Pulmonary artery endothelial cell (primary cell): ENCODE measurements at places on chromosomes 1 and 21. TPM values are rescaled to one million over a fixed set of nuclear protein-coding genes. Genes with fewer than 3 reads are reported as not detected.

The DNAH14 gene
- 1.9 and 3.6 TPM in 2 replicates for total RNA-seq

The GPR137B gene
- 3.2 and 5.5 TPM in 2 replicates for total RNA-seq

The PLPPR4 gene
- not detected in 2 replicates for total RNA-seq

The FCN3 gene
- 0.07 TPM in 1 of 2 replicates, not detected in the other for total RNA-seq

The TMOD4 gene
- total RNA-seq: not detected in 2 replicates

The CACNA1E gene
- not detected in 2 replicates for total RNA-seq

The GSTM5 gene
- 0.13 and 0.18 TPM in 2 replicates for total RNA-seq

The UQCRHL gene
- total RNA-seq: 2.4 and 4.7 TPM in 2 replicates

The SOAT1 gene
- 15.2 and 33.3 TPM in 2 replicates for total RNA-seq

The ELAVL4 gene
- total RNA-seq: not detected in 2 replicates

The PWP2 gene
- total RNA-seq: 6.0 and 6.3 TPM in 2 replicates

The WDR3 gene
- 37.4 and 51.2 TPM in 2 replicates for total RNA-seq

The BRINP3 gene
- total RNA-seq: not detected in 2 replicates

The TRNP1 gene
- 10.9 and 12.3 TPM in 2 replicates for total RNA-seq

The LCE1B gene
- total RNA-seq: not detected in 2 replicates

The PLEKHA6 gene
- 5.7 and 6.8 TPM in 2 replicates for total RNA-seq

The GLUL gene
- total RNA-seq: 303 and 411 TPM in 2 replicates

The TCHH gene
- total RNA-seq: under 0.01 TPM in 1 of 2 replicates, not detected in the other

The SERINC2 gene
- 1.3 and 2.4 TPM in 2 replicates for total RNA-seq

The FAM163A gene
- 0.07 TPM in 1 of 2 replicates, not detected in the other for total RNA-seq

The WDR77 gene
- total RNA-seq: 48.5 and 71.7 TPM in 2 replicates

The EPHA2 gene
- total RNA-seq: 103 and 130 TPM in 2 replicates

The CD1E gene
- total RNA-seq: not detected in 2 replicates

The TLR5 gene
- 0.18 and 0.20 TPM in 2 replicates for total RNA-seq

The CDKN2C gene
- total RNA-seq: 15.7 and 21.8 TPM in 2 replicates

The SYT14 gene
- total RNA-seq: 0.14 and 0.20 TPM in 2 replicates

The ITGB3BP gene
- 23.3 and 27.2 TPM in 2 replicates for total RNA-seq

The IFNLR1 gene
- not detected in 2 replicates for total RNA-seq

The CHAF1B gene
- total RNA-seq: 5.1 and 8.2 TPM in 2 replicates

The CDC42 gene
- total RNA-seq: 947 and 965 TPM in 2 replicates

The MYOC gene
- not detected in 2 replicates for total RNA-seq

The TRAF3IP3 gene
- total RNA-seq: not detected in 2 replicates

The CCDC17 gene
- total RNA-seq: 0.53 and 0.95 TPM in 2 replicates

The OVAAL gene
- not detected in 2 replicates for total RNA-seq

The CLCA1 gene
- not detected in 2 replicates for total RNA-seq

The SLC1A7 gene
- total RNA-seq: not detected in 2 replicates

The LMOD1 gene
- under 0.01 and 0.07 TPM in 2 replicates for total RNA-seq

The BARHL2 gene
- not detected in 2 replicates for total RNA-seq

The HPDL gene
- total RNA-seq: 4.7 and 7.2 TPM in 2 replicates

The SH3D21 gene
- total RNA-seq: 1.1 TPM in 2 replicates

The TOE1 gene
- total RNA-seq: 21.4 and 29.0 TPM in 2 replicates

The C4BPB gene
- total RNA-seq: not detected in 2 replicates

The CCDC30 gene
- 0.53 and 0.60 TPM in 2 replicates for total RNA-seq

The NBPF6 gene
- not detected in 2 replicates for total RNA-seq

The ATP5IF1 gene
- 121 and 140 TPM in 2 replicates for total RNA-seq

The RCSD1 gene
- total RNA-seq: 0.07 and 2.4 TPM in 2 replicates

The HPCAL4 gene
- not detected in 2 replicates for total RNA-seq

The AJAP1 gene
- total RNA-seq: not detected in 2 replicates
